ENCODE measurements at places on chromosomes 2 and 18. TPM values are rescaled to one million over a fixed set of nuclear protein-coding genes. Genes with fewer than 3 reads are reported as not detected.

The ALPI gene
- total RNA-seq: not detected

The SPP2 gene
- not detected for total RNA-seq

The XIRP2 gene
- total RNA-seq: 0.06 TPM

The CCDC121 gene
- 2.2 TPM for total RNA-seq

The ERBB4 gene
- not detected for total RNA-seq

The DSG4 gene
- total RNA-seq: not detected

The CPO gene
- total RNA-seq: not detected

The GPR155 gene
- total RNA-seq: 156 TPM

The NMS gene
- not detected for total RNA-seq

The SIX3 gene
- total RNA-seq: not detected

The SH3RF3 gene
- 7.4 TPM for total RNA-seq

The PLCD4 gene
- total RNA-seq: 6.6 TPM

The RASGRP3 gene
- 9.4 TPM for total RNA-seq

The CNGA3 gene
- total RNA-seq: 0.58 TPM

The MC5R gene
- not detected for total RNA-seq

The TWSG1 gene
- total RNA-seq: 110 TPM

The INHA gene
- total RNA-seq: not detected

The DOK6 gene
- total RNA-seq: not detected

The IL1RN gene
- total RNA-seq: not detected

The PDE11A gene
- total RNA-seq: not detected

The ASB18 gene
- total RNA-seq: not detected

The B4GALT6 gene
- not detected for total RNA-seq

The NR4A2 gene
- 0.13 TPM for total RNA-seq

The ALK gene
- not detected for total RNA-seq

The MREG gene
- 3.6 TPM for total RNA-seq

The YWHAQ gene
- 455 TPM for total RNA-seq

The REG3A gene
- total RNA-seq: not detected

The RTP5 gene
- not detected for total RNA-seq

The CIB4 gene
- not detected for total RNA-seq

The ELOA2 gene
- not detected for total RNA-seq

The CNDP1 gene
- total RNA-seq: not detected

The CHN1 gene
- total RNA-seq: 61.4 TPM

Measured in LHCN-M2 (cell line).